ENCODE measurements at places on chromosomes 4 and X. TPM values are rescaled to one million over a fixed set of nuclear protein-coding genes. Genes with fewer than 3 reads are reported as not detected.

- no peak for DNase-seq
Observed at GRCh38 chr4:87121341-87122065, 98.9 kb downstream of the KLHL8 start.

- DNase-seq, result no peak
Observed at GRCh38 chr4:45030059-45030458, 303.7 kb upstream of the GNPDA2 start.

GRCh38 chr4:74056858-74057562 lies 18.5 kb upstream of the CXCL3 start:
- DNase-seq, result no peak

Gene DNAAF6
- total RNA-seq, result not detected

Gene SYP
- total RNA-seq, result 10.8 TPM
